ENCODE measurements at places on chromosomes 3 and 15.

DNA sequence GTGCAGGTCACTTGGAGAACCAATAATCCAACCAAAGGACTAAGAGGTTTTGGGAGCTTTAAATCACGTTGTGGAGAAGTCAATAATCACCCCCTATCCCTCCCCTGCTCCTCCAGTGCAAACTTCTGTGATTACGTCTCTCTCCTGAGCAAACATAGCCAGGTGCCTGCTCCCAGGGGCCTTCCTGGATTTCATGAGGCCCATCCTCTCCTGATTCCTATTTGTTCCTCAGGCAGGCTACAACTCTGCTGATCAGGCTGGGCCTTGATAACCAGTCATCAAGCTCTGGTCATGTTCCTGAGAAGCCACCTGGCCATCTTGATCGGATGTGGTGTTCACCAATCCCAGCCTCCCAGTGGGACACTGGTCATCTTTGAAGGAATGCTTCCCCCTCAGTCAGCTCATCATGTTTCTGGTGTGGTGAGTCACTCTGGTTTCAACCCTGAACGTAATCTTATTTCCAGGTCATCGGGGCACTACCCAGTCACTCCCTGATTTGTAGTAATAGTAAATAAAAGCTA, 2.9 kb upstream of the ZNF710 start:
- no peak for DNase-seq

DNA sequence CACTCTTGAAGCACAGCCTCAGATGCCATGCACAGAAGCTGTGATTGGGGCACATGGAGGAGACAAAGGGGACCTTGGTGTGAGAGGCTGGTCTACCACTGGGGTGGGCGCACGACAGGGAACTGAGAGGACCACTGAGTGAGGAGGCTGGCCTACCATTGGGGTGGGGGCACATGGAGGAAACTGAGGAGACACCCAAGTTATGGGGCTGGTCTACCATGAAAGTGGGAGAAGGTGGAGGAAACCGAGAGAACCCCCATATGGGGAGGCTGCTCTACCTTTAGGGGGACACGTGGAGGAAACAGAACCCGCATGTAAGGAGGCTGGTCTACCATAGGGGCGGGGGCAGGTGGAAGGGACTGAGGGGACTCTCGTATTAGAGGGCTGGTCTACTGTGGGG, 153.4 kb downstream of the FBLN2 start:
- no peak for DNase-seq

- DNase-seq = no peak
Measured at GRCh38 chr3:81837071-81837593, 75.7 kb upstream of the GBE1 start.

GRCh38 chr15:27573805-27574485, 525.2 kb downstream of the OCA2 start:
- DNase-seq = no peak
